Esophagus squamous epithelium (tissue), 5 donors: ENCODE measurements at places on chromosomes 1 and 21. TPM values are rescaled to one million over a fixed set of nuclear protein-coding genes. Genes with fewer than 3 reads are reported as not detected.

DNA sequence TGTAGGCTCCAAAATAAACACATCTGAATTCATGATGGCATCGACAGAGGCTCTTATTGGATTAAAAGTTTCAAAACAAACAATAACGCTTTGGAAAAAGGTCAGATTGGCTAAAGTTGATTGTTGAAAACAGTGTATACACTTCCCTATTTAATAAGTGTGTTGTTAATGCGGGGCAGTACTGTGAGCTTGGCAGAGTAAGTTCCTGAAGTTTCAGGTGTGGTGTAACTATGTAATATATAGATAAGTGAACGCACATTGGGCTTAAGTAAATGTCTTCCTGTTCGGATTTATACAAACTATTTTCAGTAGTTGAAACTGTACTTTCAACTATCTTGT lies 810 bp downstream of the ZBTB37 start:
- peak overlapping the region; percentile 86 for H3K4me3 ChIP-seq
- DNase-seq = no peak
- H3K4me1 ChIP-seq = peaks cover 57% of the 10 kb centered on the region
- peaks cover 4% of the 10 kb centered on the region for H3K36me3 ChIP-seq
- no peaks in the 10 kb centered on the region for H3K27me3 ChIP-seq

GRCh38 chr1:97384294-97384968 lies 536.4 kb downstream of the DPYD start:
- no peaks in the 10 kb centered on the region for H3K4me1 ChIP-seq
- no peak for DNase-seq
- no peaks in the 10 kb centered on the region for H3K27me3 ChIP-seq
- H3K4me3 ChIP-seq = no peak overlapping the region
- H3K36me3 ChIP-seq = no peaks in the 10 kb centered on the region
- H3K27ac ChIP-seq = no peak overlapping the region

GRCh38 chr1:164619006-164619784 lies 60.2 kb downstream of the PBX1 start:
- peaks cover 36% of the 10 kb centered on the region for H3K4me1 ChIP-seq
- no peak for DNase-seq
- no peaks in the 10 kb centered on the region for H3K36me3 ChIP-seq
- H3K27me3 ChIP-seq = no peaks in the 10 kb centered on the region
- peak overlapping the region; percentile 6 for H3K27ac ChIP-seq
- H3K4me3 ChIP-seq = no peak overlapping the region

- no peaks in the 10 kb centered on the region for H3K4me1 ChIP-seq
- DNase-seq = no peak
- no peaks in the 10 kb centered on the region for H3K27me3 ChIP-seq
- H3K27ac ChIP-seq = no peak overlapping the region
- H3K36me3 ChIP-seq = no peaks in the 10 kb centered on the region
Observed at GRCh38 chr1:63343922-63344321, 21.6 kb downstream of the FOXD3 start.

DNA sequence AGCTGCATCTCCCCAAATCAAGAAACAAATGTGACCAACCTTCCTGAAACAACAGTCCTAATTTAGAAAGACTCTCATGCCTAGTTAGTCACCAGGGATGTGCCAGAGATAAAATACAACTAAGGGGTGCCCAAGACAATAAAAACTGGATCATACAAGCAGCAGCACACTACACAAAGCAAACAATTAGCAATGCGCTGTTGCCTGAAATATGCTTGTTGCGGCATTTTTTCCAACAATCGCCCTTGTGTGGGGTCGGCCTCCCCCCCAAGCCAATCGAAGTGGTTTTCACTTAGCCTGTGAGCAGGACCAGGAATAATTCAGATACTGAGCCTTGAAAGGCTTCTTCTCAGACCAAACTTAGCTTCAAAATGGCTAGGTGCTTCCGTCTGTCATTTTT lies 1.4 kb upstream of the STMN1 start:
- no peaks in the 10 kb centered on the region for H3K27me3 ChIP-seq
- H3K27ac ChIP-seq = no peak overlapping the region
- no peak overlapping the region for H3K4me3 ChIP-seq
- H3K36me3 ChIP-seq = no peaks in the 10 kb centered on the region
- peaks cover 16% of the 10 kb centered on the region for H3K4me1 ChIP-seq
- DNase-seq = no peak

- no peak for DNase-seq
- H3K27ac ChIP-seq = peak overlapping the region; percentile 26
- no peaks in the 10 kb centered on the region for H3K27me3 ChIP-seq
- H3K36me3 ChIP-seq = no peaks in the 10 kb centered on the region
- H3K4me1 ChIP-seq = peaks cover 14% of the 10 kb centered on the region
- no peak overlapping the region for H3K4me3 ChIP-seq
Observed at GRCh38 chr1:64917907-64918306, 48.4 kb downstream of the JAK1 start.

DNA sequence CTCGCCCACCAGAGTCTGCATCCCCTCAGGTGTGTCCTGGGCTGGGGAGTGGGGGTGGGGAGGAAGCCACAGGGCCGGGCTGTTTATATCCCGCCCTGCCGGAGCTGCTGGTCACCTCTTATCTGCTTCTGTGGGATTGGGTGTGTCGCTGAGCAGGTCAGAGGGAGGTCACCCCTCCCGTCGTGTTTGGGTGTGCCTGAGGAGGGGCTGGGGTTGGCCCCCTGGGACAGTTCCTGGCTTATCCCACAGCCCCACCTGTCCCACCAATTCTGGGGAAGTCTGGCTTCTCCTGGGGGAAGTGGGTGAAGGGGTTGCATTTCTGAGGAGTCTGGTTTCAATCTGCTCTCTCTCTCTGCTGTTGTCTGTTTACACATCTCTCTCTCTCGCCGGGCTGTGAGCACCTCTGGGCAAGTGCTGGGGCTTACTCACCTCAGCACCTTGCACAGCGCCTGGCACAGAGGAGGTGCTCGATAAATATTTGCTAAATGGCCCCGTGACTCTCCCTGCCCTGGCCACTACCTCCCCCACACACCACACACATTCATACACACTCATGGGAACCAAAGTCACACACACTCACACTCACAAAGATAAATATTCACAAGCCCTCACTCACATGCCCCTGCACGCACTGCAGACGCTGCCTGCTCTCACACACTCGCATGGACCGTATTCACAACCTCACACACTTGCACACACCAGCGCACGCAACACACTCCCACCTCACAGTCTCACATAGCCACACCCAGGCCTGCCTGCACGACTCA lies 8.3 kb downstream of the ELF3 start:
- H3K27ac ChIP-seq = peak overlapping the region; percentile 91
- no peak for DNase-seq
- no peak overlapping the region for H3K4me3 ChIP-seq
- H3K27me3 ChIP-seq = no peaks in the 10 kb centered on the region

GRCh38 chr1:55943012-55943411 lies 636.4 kb downstream of the PLPP3 start:
- no peak overlapping the region for H3K4me3 ChIP-seq
- peaks cover 3% of the 10 kb centered on the region for H3K4me1 ChIP-seq
- H3K27me3 ChIP-seq = no peaks in the 10 kb centered on the region
- no peak for DNase-seq

GRCh38 chr21:45969921-45970673 lies 11.5 kb upstream of the COL6A1 start:
- H3K27ac ChIP-seq = peak overlapping the region; percentile 92
- H3K4me1 ChIP-seq = peaks cover 49% of the 10 kb centered on the region
- peaks cover 49% of the 10 kb centered on the region for H3K27me3 ChIP-seq
- no peaks in the 10 kb centered on the region for H3K36me3 ChIP-seq
- H3K4me3 ChIP-seq = no peak overlapping the region

DNA sequence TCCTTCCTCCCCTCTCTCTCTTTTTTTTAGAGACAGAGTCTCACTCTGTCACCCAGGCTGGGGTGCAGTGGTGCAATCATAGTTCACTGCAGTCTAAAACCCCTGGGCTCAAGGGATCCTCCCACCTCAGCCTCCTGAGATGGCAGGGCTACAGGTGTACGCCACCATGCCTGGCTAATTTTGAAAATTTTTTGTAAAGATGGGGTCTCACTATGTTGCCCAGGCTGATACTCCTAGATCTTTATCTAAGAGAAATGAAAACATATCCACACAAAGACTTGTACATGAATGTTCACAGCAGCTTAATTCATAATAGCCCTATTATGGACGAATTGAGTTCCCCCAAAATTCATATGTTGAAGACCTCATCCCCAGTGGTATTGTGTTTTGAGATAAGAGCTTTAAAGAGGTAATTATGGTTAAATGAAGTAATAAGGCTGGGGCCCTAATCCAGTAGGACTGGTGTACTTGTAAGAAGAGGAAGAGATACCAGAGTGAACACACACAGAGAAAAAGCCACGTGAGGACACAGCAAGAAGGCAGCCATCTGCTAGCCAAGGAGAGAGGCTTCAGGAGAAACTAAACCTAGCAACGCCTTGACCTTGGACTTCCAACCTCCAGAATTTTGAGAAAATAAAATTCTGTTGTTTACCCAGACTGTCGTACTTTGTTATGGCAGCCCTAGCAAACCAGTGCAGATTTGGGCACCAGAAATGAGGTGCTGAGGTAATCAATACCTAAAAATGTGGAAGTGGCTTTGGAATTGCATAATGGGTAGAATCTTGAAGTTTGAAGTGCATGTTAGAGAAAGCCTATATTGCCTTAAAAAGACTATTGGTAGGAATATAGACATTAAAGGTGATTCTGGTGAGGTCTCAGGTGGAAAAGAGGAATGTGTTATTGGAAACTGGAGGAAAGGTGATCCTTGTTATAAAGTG lies 13.2 kb downstream of the IFNLR1 start:
- peaks cover 19% of the 10 kb centered on the region for H3K4me1 ChIP-seq
- H3K36me3 ChIP-seq = no peaks in the 10 kb centered on the region
- no peaks in the 10 kb centered on the region for H3K27me3 ChIP-seq
- no peak overlapping the region for H3K27ac ChIP-seq
- H3K4me3 ChIP-seq = no peak overlapping the region

- no peaks in the 10 kb centered on the region for H3K27me3 ChIP-seq
- no peak for DNase-seq
- H3K36me3 ChIP-seq = peaks cover 25% of the 10 kb centered on the region
- H3K4me1 ChIP-seq = peaks cover 57% of the 10 kb centered on the region
- H3K4me3 ChIP-seq = no peak overlapping the region
- H3K27ac ChIP-seq = no peak overlapping the region
Observed at GRCh38 chr1:2242814-2243725, 15.0 kb downstream of the SKI start.

GRCh38 chr1:200666309-200666708 lies 3.4 kb downstream of the DDX59 start:
- peaks cover 13% of the 10 kb centered on the region for H3K4me1 ChIP-seq
- DNase-seq = no peak
- H3K27me3 ChIP-seq = no peaks in the 10 kb centered on the region
- H3K27ac ChIP-seq = peak overlapping the region; percentile 7

DNA sequence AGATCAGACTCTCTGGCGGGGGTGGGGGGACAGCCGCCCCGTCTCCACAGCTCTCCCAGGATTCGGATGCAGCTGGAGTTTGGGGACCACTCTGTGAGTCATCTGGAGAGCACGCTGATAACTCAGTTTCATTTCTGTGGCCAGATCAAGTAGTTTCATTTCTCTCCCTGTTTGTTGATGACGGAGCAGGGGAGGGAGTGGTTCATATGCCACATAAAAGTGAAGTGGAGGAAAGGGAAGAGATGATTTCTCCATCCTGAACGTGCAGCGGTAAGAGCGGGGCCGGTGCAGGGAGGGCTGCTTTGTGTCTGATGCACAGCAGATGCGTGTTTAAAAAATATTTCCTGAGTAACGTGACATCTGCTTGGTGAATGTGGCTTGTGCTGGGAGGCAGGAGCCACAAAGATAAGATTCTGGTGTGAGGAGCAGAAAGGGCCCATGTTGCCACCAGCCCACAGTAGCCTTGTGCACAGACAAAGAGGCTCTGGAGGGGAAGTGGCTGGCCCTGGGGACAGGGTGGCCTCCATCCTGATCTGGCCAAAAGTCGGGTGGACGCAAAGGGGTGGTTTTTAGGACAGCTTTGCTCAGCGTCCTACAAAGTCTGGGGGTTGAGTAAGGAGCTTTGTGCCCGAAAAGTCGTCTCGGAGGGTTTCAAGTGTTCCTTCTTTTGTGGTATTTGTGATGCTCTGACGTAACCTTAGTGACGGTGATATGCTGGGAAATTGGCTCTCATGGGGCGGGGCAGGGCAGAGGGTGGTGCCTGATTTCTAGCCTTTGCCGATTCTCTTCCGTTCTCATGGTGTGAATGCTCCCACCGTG lies at the start of gene MX2:
MX2 (plus strand) TSS at position 242 of the 819 bp plus-strand sequence. CDS start 14,880 bp downstream, outside the sequence.
- peaks cover 76% of the 10 kb centered on the region for H3K4me1 ChIP-seq
- H3K4me3 ChIP-seq = peak within 1 kb of the TSS; percentile 44
- H3K27ac ChIP-seq = peak within 1 kb of the TSS; percentile 79
- H3K36me3 ChIP-seq = no peaks in the 10 kb centered on the region

- H3K36me3 ChIP-seq = no peaks in the 10 kb centered on the region
- H3K4me3 ChIP-seq = no peak overlapping the region
- no peaks in the 10 kb centered on the region for H3K4me1 ChIP-seq
- no peak overlapping the region for H3K27ac ChIP-seq
- DNase-seq = no peak
Observed at GRCh38 chr1:31196685-31197084, 43.0 kb downstream of the NKAIN1 start.

GRCh38 chr1:8197493-8198282 lies 120.2 kb upstream of the SLC45A1 start:
- no peaks in the 10 kb centered on the region for H3K27me3 ChIP-seq
- H3K27ac ChIP-seq = peak overlapping the region; percentile 36
- H3K4me3 ChIP-seq = no peak overlapping the region
- peaks cover 44% of the 10 kb centered on the region for H3K4me1 ChIP-seq

GRCh38 chr1:91798740-91799139 lies 87.2 kb downstream of the TGFBR3 start:
- no peak overlapping the region for H3K4me3 ChIP-seq
- H3K27me3 ChIP-seq = no peaks in the 10 kb centered on the region
- H3K27ac ChIP-seq = peak overlapping the region; percentile 68

DNA sequence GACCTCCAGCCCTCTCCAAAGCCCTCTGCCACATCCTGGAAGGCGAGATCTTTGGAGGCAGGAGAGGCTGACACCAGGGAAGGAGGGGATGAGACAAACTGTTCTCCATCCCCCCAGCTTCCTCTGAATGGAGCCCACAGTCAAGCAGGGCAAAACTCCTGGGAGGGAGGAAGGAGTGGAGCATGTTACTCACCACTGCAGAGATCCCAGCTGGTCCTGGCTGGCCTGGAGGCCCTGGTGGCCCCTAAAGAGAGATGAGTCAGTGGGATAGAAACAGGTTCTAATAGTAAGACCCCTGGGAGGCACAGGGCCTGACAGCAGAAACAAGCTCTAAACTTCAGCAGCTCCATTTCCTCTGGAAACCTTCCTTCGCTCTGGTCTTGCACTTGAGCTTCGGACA lies 14.0 kb upstream of the PEF1 start:
- no peak overlapping the region for H3K27ac ChIP-seq
- H3K4me3 ChIP-seq = no peak overlapping the region
- H3K27me3 ChIP-seq = no peaks in the 10 kb centered on the region
- no peak for DNase-seq
- H3K36me3 ChIP-seq = no peaks in the 10 kb centered on the region

Gene NR5A2
- 0.30 TPM for total RNA-seq

Gene NENF
- 44.0 TPM for total RNA-seq

Gene NBPF26
- 8.9 TPM for total RNA-seq

Gene TMEM82
- not detected for total RNA-seq

Gene PHACTR4
- total RNA-seq = 41.0 TPM

Gene RGS8
- total RNA-seq = not detected

Gene KRTAP13-2
- total RNA-seq = not detected

Gene MAP3K21
- 8.4 TPM for total RNA-seq

Gene PTGFRN
- 60.3 TPM for total RNA-seq

Gene ACKR1
- 67.9 TPM for total RNA-seq

Gene HIPK1
- total RNA-seq = 46.5 TPM

Gene F13B
- not detected for total RNA-seq

Gene AGTRAP
- total RNA-seq = 89.5 TPM

Gene CFHR5
- total RNA-seq = not detected

Gene NBPF20
- total RNA-seq = 1.3 TPM
